CD8-positive, alpha-beta T cell (primary cell): ENCODE measurements at places on chromosomes 2 and 18. TPM values are rescaled to one million over a fixed set of nuclear protein-coding genes. Genes with fewer than 3 reads are reported as not detected.
A peak's percentile ranks its signal among the peaks of the same experiment; 100 is the strongest.

- peak; percentile 72 for DNase-seq
These were observed 215.1 kb upstream of the TRIB2 start for GRCh38 chr2:12501469-12502158.

DNA sequence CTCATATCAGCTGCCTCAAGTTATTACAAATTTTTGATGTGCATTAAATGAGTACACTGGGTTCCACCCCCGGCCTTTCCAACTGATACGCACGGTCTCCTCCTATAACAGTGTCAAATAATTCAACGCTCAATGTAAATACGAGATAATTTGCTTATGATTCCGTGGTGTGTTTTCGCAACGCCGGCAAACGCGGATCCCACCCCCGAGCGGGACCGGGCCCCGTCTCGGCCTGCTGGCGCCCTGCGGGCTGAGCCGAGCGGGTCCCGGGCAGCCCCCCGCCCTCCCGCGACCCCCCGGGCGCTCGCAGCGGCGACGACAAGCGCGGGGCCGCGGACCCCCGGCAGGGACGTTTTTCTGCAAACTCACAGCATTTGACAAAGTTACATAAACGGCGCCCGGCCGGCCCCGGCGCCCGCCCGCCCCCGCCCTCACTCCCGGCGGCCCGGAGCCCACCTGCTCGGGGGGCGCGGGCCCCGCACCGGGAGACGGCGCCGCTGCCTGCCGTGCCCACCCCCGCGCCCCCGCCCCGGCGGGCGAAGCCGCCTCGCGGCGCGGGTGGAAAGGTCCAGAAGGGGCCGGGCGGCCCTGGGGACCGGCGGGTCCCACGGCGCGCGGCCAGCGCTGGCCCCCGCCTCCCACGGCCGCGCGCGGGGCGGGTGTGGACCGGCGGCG, 762 bp downstream of the HDAC4 start:
- no peak for DNase-seq

DNA sequence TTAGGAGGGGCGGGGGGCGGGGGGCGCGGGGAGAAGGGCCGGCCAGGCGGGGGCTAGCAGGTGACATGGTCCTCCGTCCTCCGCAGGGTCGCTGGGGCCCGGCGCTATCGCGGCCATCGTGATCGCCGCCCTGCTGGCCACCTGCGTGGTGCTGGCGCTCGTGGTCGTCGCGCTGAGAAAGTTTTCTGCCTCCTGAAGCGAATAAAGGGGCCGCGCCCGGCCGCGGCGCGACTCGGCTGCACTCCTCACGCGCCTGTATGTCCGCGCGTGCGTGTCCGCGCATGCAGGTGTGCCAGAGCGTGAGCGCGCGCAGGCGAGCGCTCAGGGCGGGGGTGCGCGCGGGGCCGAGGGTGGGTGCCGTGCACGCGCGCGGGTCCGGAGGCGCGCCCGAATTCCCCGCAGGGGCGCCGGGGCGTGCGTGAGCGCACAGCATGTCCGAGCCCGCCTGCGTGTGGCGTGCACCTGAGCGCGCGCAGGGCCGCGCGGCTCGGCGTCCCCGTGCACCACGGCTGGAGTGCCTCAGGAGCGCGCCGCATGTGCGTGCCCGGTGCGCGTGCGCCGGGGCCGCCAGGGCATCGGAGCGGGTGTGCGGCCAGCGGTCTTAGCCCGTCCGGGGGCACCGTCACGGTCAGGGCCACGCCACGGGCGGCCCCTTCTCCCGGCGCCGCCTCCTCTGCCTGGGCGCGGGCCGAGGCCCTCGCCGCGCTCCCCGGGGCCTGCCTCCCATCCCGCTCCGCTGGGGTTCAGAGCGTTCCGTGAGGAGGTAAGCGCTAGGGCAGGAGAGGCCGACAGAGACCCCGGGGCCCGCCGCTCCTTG, 6.3 kb downstream of the SNORC start:
- DNase-seq, result no peak

DNA sequence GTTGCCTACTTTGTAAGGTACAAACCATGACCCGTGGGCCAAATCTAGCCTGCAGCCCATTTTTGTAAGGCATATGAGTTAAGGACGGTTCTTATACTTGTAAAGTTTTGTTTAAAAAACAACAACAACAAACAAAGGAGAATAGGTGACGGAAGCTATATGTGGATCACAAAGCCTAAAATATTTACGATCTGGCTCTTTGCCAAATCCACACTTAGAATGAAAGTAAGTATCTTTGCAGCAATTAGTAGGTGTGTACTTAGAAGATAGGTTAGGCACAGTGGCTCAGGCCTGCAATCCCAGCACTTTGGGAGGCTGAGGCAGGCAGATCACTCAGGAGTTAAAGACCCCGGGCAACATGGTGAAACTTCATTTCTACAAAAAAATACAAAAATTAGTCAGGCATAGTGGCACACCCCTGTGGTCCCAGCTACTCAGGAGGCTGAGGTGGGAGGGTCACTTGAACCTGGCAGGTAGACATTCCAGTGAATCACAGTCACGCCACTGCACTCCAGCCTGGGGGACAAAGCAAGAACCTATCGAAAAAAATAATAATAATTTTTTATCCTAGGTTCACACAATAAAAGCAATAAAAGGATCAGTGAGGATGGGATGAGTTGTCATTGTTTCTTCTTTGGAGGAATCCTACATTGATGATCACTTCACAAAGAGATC, 57.8 kb upstream of the CTAGE1 start:
- no peak for DNase-seq

DNA sequence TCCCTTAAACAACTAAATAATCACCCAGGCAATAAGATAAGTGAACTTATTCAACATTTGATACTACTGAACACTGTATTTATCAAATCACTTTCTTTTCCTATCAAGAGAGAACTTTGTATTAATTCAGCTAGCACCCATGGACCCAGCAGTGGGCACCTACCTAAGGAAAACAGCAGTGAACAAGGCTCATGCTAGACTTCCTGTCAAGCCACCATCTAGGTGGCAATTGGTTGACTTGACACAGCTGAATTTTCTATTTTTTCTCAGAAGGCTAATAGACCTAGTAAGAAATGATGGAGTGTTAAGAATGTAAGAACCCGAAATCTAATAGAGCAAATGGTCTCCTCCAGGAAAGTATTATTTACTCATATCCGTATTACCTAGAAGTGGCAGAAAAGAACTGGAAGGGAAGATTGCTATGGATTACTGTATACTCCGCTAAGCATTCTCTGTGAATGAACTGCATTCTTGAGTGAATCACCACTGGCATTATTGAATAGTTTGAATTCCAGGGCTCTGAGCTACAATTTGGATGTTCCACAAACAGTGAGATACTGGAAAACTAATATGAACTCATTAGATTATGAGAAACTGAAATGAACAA, 988.2 kb upstream of the CDH2 start:
- DNase-seq, result no peak

GRCh38 chr2:72951303-72952095, 34.2 kb downstream of the EMX1 start:
- no peak for DNase-seq

DNA sequence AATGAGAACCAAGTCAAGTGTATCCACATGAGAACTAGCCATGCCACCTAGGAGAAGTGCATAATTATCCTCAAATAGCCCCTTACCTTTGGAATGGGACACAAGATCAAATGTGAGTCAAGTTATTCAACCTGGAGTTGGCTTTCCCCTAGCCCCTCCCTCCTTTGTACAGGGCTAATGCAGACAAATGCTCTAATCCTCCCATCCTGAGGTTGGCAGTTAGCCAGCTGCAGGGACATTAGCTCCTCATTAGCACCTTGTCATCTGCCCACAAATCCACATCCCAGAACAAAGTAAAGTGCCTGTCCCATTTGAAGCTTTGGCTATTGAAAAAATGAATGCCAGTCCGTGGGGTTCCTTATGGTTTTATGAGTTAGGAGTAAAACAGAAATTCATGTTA, 294.1 kb upstream of the FANCL start:
- no peak for DNase-seq

DNA sequence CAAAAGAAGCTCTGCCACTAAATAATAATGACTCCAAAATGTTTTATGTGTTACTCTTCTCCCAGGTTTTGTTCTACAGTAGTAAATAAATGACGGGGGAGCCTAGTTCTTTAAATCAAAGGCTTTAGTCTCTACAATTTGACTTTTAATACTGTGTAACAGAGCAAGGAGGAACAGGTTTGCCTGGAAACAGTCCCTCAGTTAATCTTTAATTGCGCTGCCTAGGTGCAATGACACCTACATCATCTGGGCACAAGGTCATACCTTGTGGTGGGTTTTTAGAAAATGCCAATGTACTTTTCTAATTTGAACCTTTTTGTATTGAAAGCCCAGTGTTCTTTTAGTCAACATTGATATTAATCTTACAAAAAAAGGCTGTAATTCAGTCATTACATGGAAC, 287.3 kb upstream of the SETBP1 start:
- no peak for DNase-seq

DNA sequence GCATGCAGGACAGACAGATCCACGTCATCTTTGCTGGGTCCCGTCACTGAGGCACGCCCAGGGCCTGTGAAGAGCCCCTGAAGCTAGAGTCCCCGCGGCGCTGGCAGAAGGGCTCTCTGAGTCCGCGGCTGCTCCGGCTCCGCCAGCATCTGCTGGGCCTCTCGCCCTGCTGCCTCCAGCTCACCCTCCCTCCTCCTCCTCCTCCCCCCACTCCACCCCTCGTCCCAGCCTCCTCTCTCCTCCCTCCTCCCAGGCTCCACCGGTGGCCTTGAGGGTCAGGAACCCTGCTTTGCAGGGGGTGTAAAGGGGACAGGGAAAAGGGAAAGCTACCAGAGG, at the start of gene TNS1:
TSS of gene TNS1 (minus strand) at position 151 of the 336 bp plus-strand sequence. CDS start at position 28, 123 bp downstream.
- DNase-seq, result no peak

DNA sequence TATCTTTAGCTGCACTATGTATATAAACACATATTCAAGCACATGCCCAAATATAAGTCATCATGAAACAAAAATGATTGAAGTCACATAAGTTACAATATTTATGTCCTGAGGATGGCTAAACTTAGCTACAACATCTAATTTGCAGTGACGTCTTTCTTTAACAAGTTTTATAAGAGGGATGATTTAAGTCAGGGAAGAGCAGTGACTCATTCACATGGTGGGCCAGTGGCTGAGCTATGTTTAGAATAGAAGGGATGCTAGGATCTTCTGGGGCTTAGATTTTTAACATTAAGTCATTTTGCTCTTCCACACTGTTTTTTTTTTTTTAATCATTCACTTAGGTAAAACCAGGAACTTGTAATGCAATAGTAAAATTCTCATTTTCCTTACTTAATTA, 22.3 kb downstream of the ADCYAP1 start:
- no peak for DNase-seq

DNA sequence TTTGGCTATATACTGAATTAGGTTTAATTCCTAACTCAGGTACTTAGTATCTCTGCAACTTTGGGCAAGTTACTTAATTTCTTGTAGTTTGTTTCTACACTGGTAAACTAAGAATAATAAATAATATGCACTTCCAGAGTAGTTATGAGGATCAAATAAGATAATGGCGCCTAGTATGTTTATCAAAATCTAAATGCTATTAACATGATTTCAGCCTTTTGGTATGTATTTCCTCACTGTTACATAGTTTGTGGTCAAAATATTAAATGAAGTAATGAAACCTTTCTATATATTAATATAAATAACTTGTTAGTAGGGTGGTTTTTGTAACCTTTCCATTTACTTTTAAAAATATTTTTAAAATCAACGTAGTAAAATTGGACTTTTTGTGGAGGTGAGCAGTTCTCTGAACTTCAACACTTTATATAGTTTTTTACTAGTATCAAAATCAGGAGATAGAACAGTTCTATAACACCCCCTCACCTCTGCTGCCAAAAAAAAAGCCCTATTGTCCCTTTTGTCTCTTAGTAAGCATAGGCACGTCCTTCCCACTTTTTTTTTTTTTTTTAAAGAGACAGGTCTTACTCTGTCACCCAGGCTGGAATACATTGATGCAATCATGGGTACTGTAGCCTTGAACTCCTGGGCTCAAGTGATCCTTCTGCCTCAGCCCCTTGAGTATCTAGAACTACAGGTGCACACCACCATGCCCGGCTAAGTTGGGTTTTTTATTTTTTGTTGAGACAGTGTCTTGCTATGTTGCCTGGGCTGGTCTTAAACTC, 44.8 kb downstream of the RAB3GAP1 start:
- DNase-seq, result no peak

DNA sequence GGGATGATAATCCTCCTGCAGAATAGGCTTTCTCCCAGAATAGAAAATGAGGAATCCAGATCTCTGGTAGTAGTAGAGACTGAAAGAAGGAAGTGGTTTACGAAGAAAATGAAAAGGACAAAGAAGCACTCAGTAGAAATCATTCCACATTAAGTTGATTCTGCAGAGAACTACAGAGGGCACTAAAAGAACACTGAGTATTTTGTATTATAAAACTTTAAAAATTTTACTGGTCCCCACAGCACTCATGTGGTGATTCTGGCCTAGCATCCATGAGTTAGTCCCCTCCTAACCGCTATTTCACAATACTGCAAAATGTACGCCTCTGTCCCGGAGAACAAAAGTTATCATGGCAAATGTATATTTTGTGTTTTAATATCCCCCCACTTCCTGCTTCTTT, 42.9 kb upstream of the SLC35F5 start:
- no peak for DNase-seq

DNA sequence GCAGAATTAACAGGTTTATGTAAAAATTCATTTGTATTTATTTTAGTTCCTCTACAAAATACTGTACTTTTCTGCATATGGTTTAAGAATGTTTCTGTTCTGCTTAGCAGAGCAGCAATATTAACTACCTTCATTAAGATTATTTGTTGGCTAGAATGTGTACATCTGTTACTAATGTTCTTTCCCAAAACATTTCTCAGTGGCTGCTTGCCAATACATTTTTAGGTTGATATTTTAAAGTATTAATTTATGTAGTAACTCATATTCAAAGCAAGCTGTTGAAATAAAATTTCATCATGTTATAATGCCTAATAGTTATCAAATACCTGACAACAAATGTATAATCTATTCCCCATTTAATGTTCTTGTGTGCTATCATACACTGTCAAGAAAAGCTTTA, 40.3 kb downstream of the PRKD3 start:
- DNase-seq, result no peak

GRCh38 chr2:229408356-229408755, 137.3 kb upstream of the PID1 start:
- DNase-seq, result no peak

DNA sequence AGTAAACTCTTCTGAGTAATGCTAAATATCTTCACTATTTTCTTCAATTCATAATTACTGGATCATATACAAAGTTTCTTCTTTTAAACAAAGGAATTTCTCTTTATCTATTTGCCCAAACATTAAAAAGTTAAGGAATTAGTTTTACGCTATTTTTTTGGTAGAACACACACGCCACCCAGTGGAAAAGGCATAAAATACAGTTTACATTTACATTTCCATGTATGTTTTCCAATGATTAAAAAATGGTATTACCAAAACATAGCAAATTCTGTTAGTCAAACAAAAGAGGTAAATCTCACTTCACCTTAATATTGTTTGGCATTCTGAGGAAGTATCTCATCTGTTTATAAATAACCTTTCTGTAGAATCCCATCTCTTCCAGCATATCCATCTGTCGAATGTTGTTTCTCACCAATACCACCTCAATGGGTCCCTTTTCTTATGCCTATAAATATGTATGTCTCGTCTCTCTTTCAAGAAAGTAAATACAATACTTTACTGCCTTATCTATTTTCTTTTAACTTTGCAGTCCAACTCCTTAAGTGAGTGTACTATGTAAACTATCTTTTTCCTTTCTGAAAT, 7.2 kb downstream of the BOLL start:
- no peak for DNase-seq

The TEX44 gene
- not detected for total RNA-seq

The ANKRD30B gene
- total RNA-seq, result not detected

The PGAP1 gene
- total RNA-seq, result 12.3 TPM

The CGREF1 gene
- total RNA-seq, result not detected

The OTOF gene
- total RNA-seq, result 0.47 TPM

The DNAH7 gene
- not detected for total RNA-seq
